WERI-Rb-1 (cell line): ENCODE measurements at places on chromosomes 4 and X.

GRCh38 chr4:123661080-123661737 is 264.6 kb downstream of the SPRY1 start:
- no peak for DNase-seq

DNA sequence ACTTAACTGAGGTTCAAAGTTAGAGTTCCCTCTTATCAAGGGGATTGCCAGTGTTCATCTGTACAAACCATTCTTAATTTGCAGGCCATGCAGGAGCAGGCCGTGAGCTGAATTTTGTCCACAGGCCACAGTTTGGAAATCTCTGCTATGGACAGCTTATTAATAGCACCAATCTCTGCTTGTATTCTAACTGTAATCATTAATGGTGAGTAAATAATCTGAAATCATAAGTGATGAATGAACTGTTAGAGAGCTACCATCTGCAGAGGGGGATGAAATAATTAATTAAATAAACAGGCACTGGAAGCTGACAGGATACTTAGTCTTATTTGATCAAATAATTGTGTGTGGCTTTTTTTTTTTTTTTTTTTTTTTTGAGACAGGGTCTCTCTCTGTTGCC is 48.5 kb upstream of the PDLIM3 start:
- DNase-seq = no peak

DNA sequence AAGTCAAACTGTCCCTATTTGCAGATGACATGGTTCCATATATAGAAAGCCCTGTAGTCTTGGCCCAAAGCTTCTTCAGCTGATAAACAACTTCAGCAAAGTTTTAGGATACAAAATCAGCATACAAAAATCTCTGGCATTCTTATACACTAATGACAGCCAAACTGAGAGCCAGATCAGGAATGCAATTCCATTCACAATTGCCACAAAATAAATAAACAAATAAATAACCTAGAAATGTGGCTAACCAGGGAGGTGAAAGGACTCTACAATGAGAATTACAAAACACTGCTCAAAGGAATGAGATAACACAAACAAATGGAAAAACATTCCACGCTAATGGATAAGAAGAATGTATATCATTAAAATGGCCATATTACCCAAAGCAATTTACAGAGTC is 52.9 kb upstream of the CXCL8 start:
- DNase-seq = no peak

- no peak for DNase-seq
Observed at GRCh38 chr4:187307131-187307530, 583.5 kb upstream of the FAT1 start.

DNA sequence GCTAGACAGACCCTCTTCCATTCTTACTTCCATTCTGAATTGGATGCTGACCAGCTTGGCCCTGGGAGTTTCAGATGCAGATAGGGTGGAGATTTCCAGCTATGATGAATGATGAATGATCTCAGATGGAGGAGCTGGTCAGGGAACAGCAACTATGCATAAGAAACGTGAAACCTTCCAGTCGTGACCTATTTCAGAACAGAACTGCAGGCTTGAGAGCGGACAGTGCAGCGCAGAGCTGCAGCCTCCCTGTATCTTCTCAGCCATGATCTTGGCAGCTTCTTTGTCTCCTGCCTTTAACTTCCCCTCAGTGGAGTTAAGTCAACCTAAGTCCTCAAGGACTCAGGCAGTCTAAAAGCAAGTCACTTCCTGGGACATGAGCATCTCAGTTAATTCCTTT is 43.3 kb upstream of the HAND2 start:
- no peak for DNase-seq

- no peak for DNase-seq
Observed at GRCh38 chr4:147447786-147448185, 33.1 kb upstream of the EDNRA start.

GRCh38 chrX:15947648-15948317 is 93.2 kb upstream of the AP1S2 start:
- DNase-seq = no peak

DNA sequence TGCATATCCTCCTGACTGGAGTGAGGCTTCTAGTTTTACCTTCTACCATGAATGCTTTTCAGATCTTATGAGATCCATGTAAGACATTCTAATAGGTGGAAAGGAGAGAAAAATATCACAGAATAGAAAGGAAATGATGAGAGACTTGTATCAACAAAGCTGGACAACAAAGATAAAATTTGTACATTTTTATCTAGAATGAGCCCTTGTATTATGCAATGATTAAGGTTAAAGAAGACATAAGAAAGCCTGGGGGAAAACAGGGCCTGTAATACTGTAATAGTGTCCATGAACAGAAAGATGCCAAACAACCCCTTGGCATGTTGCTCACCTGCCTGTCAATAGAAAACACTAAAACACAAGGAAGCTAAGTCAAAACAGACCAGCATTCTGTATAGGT is 44.2 kb upstream of the SCRG1 start:
- DNase-seq = no peak

DNA sequence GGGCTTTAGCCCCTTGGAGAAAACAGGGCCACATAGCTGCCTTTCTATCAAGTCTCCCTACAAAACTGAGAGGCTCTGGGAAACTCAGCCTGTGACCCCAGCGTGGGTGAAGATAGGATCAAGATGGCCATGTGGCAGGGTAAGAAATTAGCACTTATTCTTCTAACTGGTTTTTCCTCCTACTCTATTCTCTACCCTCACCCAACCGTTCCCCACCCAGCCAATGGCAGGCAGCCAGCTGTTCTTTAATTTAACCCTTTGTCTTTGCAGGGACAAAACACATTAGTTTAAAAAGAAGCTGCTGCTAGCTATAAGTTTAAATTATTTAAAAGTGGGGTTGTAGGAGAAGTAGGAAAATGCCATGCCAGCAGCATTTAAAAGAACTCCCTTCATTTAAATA is 2.8 kb downstream of the CLCN5 start:
- DNase-seq = no peak

DNA sequence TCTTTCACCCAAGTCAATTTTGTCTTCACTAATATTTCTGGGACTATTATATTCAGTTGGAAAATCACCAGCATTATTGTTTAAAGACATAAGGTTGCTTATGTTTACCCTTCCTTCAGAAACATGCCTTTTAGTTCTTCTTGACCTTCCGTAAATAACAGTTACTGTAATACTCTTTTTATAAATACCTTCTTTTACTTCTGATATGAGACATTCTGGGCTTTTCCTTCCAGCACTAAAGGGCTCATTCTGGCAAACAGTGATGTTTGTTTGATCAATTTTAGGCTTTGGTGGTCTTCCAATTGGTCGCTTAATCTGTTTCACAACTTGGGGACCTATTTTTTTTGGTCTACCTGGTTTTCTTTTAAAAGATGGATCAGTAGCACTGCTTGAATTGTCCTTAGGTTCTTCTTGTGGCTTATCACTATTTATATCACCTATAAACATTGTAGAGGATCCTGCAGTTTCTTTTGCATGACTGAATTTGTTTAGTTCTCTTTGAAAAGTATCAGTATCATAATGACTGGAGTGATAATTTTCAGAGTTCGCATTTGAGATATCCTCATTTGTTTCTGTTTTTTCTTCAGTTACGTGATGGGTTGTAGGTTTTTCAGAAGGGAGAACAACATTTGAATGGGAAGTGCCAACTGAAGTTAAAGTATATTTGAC is 64.8 kb downstream of the NCAPG start:
- no peak for DNase-seq

DNA sequence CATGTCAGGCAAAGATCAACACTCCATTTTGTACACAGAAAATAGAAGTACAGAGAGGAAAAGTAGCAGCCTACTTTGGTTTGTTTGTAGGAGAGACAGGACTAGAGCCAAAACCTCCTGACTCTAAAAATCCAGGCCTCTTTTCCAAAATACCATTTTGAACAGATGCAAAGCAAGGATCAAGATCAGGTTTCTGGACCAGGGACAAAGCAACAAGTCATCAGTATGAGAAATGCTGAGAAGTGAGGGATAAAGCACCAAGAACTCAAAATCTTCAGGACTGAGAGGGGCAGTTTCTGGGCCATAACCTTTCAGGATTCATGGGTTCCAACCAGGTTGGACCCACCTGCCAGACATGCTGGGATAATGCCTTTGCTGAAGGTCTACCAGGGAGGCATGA is 36.6 kb upstream of the MBTPS2 start:
- no peak for DNase-seq
